ENCODE measurements at places on chromosomes 4 and X. TPM values are rescaled to one million over a fixed set of nuclear protein-coding genes. Genes with fewer than 3 reads are reported as not detected.

ACE2 gene
- polyA plus RNA-seq, result 0.98 TPM

ODAPH gene
- polyA plus RNA-seq, result 0.31 TPM

SCML1 gene
- 20.6 TPM for polyA plus RNA-seq

PNMA3 gene
- 3.9 TPM for polyA plus RNA-seq

HTN3 gene
- not detected for polyA plus RNA-seq

F8A1 gene
- 14.5 TPM for polyA plus RNA-seq

SH2D1A gene
- polyA plus RNA-seq, result 0.64 TPM

Measured in left lung (tissue), 14 donors.